Hematopoietic multipotent progenitor cell treated with erythropoietin and hydrocortisone succinate and interleukin-3 and kit ligand, for 6 days (in vitro differentiated cells): ENCODE measurements at places on chromosomes 1 and 21.

- DNase-seq: peak; percentile 62
Measured at GRCh38 chr1:179955287-179955680, 674 bp downstream of the CEP350 start.

DNA sequence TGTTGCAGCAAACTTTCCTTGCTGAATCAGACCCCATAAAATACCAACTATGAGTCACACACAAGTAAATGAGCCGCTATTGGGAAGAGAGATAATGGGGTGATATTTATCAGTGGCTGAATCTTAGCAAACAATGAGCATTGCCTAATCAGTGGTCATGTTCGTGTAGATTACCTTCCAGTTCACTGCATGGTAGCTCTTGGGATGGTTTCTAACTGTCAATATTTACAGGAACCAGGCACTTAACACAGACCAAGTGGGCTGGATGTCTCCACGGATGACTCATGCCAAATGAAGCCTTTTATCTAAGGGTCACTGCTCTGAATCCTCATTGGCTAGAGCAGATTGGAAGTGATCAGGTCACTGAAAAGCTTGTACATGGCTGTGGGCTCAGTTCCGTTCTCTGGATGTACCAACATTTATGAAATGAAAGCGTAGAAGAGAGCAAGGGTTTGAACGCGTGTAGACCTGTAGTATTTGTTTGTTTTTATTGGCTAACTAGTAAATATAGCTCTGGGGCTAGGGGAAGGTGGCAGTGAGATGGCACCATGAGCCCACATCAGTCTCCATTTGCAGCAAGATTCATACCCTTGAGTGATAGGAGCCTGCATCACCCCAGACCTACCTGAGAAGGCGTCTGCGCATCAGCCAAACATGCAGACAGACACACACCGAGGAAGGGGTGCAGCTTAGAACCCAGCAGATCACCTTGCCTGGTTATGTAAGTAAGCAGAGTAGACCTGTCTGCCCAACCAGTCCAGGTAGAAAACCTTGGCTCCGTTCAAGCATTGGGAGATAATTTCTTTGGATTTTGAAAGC is 153.3 kb downstream of the TOMM20 start:
- peak; percentile 93 for DNase-seq

- DNase-seq: no peak
Measured at GRCh38 chr21:45821315-45821962, 160.1 kb upstream of the COL6A1 start.

DNA sequence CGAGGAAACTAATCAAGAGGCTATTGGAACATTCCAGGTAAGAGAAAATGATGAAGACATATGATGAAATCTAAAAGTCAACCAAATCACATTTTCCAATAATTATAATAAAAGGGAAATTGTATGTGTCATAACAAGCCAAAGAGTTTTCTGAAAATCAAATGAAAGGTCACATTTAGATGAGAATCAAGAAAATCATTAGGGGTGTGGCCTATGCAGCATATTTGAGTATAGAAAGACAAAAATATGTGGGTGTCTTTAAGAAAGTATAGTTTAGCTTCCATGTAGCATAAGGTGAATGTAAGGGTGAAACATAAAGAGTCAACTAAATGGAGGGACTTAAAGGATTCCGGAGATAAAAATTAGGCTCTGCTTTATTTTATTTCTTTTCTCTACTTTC is 9.2 kb upstream of the RNPC3 start:
- no peak for DNase-seq

- no peak for DNase-seq
Measured at GRCh38 chr1:98692482-98692881, 31.0 kb downstream of the SNX7 start.

DNA sequence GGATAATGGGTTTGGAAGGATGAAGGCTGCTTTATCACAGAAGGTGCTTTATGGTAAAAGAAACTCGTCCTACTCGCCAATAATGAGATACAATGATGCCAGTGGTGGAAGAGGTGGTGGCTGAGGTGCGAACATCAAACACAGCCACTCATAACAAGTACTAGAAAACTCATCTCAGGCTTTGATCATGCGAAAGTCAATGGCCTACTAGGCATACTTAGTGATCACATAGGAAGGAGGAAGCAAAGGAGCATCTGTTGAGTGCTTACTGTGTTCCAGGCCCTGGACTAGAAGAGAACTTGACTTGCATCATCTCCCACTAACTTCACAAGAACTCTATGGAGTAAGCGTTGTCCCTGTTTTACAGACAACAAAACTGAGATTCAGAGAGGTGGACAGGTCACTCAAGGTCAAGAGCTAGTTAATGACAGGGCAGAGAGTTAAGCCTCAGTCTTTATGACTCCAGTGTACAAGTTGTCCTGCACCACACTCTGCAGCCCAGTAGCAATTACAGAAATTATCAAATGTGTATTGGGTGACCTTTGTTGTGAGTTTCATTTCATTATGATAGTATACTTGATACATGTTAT is 33.6 kb downstream of the RUNX1 start:
- no peak for DNase-seq

DNA sequence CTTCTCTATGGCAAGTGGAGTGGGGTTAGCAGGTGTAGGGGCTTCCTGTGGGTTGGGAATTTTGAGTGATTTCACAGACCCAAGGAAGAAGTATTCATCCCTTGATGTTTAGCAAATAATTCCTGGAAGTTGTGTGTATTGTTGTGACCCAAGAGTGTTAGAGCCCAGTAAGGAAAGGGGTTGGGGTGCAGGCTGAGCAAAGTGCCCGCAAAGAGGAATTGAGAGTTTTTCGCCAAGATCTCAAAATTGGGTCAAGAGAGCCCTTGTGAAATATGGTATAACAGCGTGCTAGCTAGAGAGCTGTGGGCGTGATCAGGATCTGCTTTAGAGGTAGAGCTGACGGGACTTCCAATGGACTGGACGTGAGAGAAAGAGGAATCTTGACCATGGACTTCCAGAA is 73.0 kb upstream of the LAPTM5 start:
- DNase-seq: no peak

- no peak for DNase-seq
Measured at GRCh38 chr1:18142471-18142870, 34.9 kb downstream of the IGSF21 start.

GRCh38 chr1:229011022-229011421 is 259.9 kb upstream of the RAB4A start:
- no peak for DNase-seq

- DNase-seq: no peak
Measured at GRCh38 chr1:213552045-213552444, 435.7 kb upstream of the PROX1 start.

DNA sequence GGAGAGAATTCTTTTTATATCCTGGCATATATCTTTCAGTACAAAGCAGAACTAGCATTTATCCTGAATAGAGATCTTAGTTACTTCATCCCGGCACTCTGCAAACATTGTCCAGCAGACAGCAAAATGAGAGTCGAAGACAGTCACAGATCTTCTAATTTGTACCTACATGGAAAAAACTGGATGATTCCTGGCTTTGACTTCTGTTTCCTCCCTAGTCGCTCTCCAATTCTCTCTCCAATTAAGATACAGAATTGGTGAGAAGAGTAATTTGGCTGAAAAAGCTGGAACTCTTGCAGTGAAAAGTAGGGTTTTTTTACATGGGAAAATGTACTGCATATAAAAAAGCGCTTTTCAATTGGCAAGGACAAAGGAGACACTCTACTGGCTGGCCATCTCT is 151.1 kb upstream of the C8B start:
- no peak for DNase-seq

DNA sequence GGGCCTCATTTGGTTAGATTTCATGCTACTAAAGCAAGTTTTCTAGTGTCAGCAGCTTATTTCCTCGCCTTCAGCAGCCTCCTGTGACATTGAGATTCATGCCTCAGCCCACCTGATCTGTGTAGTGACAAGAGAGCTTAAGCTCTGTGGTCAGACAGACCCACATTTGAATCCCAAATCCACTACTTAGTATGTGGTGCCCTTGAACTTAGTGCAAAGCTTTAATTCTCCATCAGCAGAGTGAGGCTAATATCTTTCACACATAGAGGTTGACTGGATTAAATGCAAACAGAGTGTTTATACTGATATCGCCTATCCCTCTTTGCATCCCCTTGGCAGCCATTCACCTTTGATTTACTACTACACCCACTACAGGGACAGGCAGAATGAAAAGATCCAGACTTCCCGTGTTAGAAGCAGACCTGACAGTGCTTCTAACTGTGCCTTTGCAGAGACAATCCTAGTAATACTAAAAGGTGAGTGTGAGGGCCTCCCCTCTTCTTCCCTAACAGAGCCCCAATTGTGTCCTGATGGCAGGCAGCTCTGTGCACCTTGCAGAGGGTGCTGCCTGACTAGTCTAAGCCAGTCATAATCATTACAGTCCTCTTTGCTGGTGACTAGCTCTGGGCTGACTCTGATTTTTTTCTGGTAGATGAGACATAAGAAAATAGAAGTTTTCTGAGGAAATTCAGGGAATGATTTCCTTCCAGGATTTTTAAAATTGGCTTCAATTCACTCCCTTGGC is 264.0 kb downstream of the CTH start:
- DNase-seq: peak; percentile 30

DNA sequence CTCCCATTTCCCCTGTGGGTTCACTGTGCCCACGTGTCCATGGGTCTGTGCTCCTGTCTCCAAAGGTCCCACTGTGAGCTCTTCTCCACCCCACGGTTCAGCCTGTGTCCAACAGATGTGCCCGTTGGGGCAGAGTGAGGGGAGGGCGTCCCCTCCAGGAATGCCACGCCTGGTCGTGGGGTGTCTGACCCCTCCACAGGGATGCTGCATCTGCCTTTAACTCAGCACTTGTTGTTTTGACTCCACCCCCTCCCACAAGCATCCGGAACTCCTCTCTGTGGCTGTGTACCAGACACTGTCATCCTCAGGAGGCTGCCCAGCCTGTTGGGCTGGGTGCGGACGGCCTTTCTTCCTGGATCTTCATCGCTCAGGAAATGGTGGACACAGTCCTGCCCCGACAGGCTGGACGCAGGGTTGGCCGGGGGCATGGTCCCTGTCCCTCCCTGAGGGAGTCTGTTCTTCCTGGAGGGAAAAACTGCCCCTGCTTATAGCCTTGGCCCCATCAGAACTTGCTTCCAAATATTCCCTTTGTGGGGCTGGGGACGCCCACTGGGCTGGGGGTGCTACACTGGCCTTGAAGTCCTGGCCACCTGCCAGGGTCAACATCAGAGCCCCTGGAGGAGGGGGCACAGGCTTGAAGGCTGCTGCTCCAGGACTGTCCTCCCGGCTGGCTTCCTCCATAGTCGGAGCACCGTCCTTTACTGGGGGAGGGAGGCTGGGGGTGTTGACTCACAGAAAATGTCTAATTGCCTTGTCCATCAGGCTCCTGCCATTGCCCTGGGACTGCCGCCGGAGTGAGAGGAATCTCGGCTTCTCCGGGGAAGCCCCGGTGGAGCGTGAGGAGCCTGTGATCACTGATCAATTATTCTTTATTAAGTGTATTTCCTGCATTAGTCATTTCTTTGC is 182.0 kb upstream of the C1orf174 start:
- DNase-seq: no peak

DNA sequence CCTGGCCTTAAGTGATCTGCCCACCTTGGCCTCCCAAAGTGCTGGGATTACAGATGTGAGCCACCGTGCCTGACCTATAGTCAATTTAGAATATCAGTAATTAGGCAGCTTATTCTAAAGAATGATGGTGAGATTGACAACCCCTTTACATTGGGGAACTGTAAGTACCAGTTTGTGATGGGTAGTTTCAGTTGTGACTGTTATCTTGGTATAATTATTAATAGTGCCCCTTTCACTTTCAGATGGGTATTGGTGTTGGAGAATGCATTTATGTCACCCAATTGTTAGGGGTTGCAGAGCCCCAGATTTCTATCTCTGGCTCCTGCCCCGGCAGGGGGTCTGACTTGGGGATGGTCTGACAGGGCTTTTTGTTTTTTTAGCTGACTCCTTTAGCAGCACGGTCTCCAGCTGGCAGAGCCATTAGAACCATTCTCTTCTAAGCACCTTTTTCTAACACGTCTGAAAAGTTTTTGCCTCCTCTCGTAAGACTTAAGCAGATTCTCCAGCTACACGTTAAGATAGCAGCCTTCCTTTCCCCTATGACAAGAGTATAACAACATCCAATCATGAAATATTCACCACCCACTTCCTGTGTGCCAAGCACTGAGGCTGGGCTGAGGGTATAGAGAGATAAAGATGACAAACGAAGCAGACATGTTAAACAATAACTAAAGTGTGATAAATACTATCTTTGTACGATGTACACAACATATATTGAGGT is 157.8 kb downstream of the SDCCAG8 start:
- no peak for DNase-seq

DNA sequence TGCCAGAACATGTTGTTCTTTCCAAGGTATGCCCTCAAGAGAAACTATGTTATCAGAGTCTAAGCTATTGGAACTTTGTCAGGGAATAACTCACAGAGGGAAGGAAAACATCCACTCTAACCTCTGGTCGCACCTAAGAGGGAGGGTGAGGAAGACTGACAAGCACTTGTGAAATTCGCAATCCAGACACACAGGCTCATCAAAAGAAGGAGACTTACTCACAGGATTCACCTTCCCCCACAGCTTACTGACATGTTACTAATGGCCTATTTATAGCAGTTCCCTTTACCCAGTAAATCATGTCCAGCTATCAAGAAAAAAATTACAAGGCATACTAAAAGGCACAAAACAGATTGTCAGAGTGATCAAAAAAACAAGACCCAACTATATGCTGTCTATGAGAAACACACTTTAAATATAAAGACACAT is 36.9 kb downstream of the WDR64 start:
- no peak for DNase-seq

DNA sequence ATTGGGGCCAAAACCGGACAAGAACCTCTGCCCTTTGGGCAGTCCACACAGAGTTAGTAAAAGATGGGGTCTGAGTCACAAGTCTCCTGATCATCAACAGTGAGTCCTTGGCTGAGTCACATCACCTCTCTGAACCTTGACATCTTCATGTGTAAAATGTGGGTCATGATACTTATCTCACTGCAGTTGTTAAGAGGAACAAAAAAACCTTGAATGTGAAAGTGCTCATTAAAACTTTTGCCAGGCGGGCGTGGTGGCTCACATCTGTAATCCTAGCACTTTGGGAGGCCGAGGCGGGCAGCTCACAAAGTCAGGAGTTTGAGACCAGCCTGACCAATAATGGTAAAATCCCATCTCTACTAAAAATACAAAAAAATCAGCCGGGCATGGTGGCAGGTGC is 15.7 kb downstream of the S100A16 start:
- peak; percentile 49 for DNase-seq

GRCh38 chr21:45079351-45079750 is 5.0 kb downstream of the ADARB1 start:
- DNase-seq: peak; percentile 32

GRCh38 chr1:116167625-116168276 is 56.6 kb downstream of the MAB21L3 start:
- DNase-seq: peak; percentile 30

- DNase-seq: no peak
Measured at GRCh38 chr1:233530665-233531386, 83.1 kb upstream of the KCNK1 start.

GRCh38 chr1:108715932-108716331 is 3.2 kb downstream of the FNDC7 start:
- no peak for DNase-seq

GRCh38 chr1:25624156-25624555 is 7.6 kb downstream of the MAN1C1 start:
- peak; percentile 39 for DNase-seq

GRCh38 chr1:48471691-48472576 is at the start of gene SPATA6:
SPATA6 (minus strand) TSS chr1:48472204; CDS start chr1:48472008, 196 bp downstream.
- peak; percentile 96 for DNase-seq

- no peak for DNase-seq
Measured at GRCh38 chr21:27021801-27022200, 54.9 kb upstream of the ADAMTS5 start.

- DNase-seq: no peak
Measured at GRCh38 chr21:45246386-45247320, 41.0 kb downstream of the POFUT2 start.

- DNase-seq: peak; percentile 47
Measured at GRCh38 chr1:155474146-155474545, 88.5 kb downstream of the ASH1L start.
